ENCODE measurements at places on chromosomes 13 and 19. TPM values are rescaled to one million over a fixed set of nuclear protein-coding genes. Genes with fewer than 3 reads are reported as not detected.
A peak's percentile ranks its signal among the peaks of the same experiment; 100 is the strongest.

- no peak overlapping the region for H3K4me3 ChIP-seq
- no peak for DNase-seq
- H3K4me1 ChIP-seq, result peaks cover 19% of the 10 kb centered on the region
- H3K27me3 ChIP-seq, result no peaks in the 10 kb centered on the region
Observed at GRCh38 chr13:23644527-23645138, 74.4 kb downstream of the TNFRSF19 start.

- H3K27me3 ChIP-seq, result no peaks in the 10 kb centered on the region
- no peaks in the 10 kb centered on the region for H3K36me3 ChIP-seq
- peak overlapping the region; percentile 12 for H3K4me3 ChIP-seq
Observed at GRCh38 chr19:42473686-42474085, 30.9 kb upstream of the CXCL17 start.

- H3K4me3 ChIP-seq, result no peak overlapping the region
- no peak overlapping the region for H3K27ac ChIP-seq
- peaks cover 28% of the 10 kb centered on the region for H3K27me3 ChIP-seq
- peaks cover 13% of the 10 kb centered on the region for H3K36me3 ChIP-seq
- no peaks in the 10 kb centered on the region for H3K4me1 ChIP-seq
- DNase-seq, result no peak
Observed at GRCh38 chr19:15576526-15577156, 38.4 kb upstream of the CYP4F8 start.

- H3K4me1 ChIP-seq, result peaks cover 15% of the 10 kb centered on the region
- no peaks in the 10 kb centered on the region for H3K36me3 ChIP-seq
Observed at GRCh38 chr13:27266917-27267316, 3.7 kb upstream of the RASL11A start.

DNA sequence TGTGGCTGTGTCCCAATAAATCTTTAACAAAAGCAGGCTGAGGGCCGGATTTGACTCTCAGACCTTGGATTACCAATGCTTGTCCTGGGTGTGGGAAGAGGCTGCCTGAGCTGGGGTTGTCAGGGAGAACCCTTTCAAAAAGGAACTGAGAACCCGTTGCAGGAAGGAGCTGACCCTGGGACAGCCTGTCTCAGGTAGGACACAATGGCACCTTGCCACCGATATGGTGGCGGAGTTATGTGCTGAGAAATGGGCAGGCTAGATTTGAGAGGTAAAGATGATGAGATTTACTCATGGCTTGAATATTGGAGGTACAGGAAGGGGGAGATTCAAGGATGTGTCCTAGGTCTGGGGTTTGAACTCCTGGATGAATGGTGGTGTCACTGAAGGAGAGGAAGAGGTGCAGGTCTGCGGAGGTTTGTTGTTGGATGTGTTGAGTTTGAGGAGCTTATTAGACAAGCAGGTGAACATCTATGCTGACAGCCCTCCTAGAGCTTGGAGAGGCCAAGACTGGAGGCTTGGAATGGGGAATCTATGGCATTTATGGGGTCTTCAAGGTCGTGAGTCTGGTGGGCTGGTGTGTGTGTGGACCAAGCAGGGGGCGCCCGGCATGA is 7.2 kb downstream of the PLEKHF1 start:
- peaks cover 24% of the 10 kb centered on the region for H3K4me1 ChIP-seq
- H3K36me3 ChIP-seq, result peaks cover 12% of the 10 kb centered on the region
- H3K27me3 ChIP-seq, result no peaks in the 10 kb centered on the region
- no peak for DNase-seq
- no peak overlapping the region for H3K4me3 ChIP-seq
- peak overlapping the region; percentile 64 for H3K27ac ChIP-seq

The ZNF431 gene
- 45.2 TPM for total RNA-seq

The AMER2 gene
- 0.18 TPM for total RNA-seq

The RNF113B gene
- total RNA-seq, result not detected

The SIGLECL1 gene
- total RNA-seq, result not detected

The CPAMD8 gene
- total RNA-seq, result 10.8 TPM

The TNNI3 gene
- total RNA-seq, result 36.7 TPM

The CYP4F8 gene
- total RNA-seq, result not detected
